WTC11 (cell line): ENCODE measurements at places on chromosomes 4 and X. TPM values are rescaled to one million over a fixed set of nuclear protein-coding genes. Genes with fewer than 3 reads are reported as not detected.

- DNase-seq: no peak
These were observed 1676.8 kb upstream of the PCDH7 start for GRCh38 chr4:29043411-29043810.

- no peak for DNase-seq
These were observed 16.9 kb downstream of the STAP1 start for GRCh38 chr4:67575232-67576058.

DNA sequence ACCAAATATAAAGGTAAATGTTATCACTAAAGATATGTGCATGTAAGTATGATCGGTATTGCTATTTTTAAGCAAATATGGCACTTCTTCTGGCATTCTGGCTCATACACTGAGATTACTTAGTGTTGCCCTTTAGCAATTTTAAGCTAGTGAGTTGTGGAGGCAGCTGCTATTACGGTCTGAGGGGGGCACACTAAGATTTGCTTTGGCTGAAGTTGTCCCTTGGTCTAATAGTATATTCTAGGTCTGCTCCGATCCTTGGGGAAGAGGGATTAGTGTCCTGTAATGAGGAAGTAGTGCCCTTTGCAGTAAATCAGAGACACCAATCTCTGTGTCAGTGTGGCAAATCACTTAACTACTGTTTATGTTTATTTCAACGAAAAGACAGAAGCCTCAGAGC, 196.5 kb upstream of the FTHL17 start:
- no peak for DNase-seq

Gene ODAM
- not detected in 3 replicates for total RNA-seq
